ENCODE measurements at places on chromosomes 16 and 17. TPM values are rescaled to one million over a fixed set of nuclear protein-coding genes. Genes with fewer than 3 reads are reported as not detected.

OR1A1 gene
- total RNA-seq, result not detected

KRTAP3-1 gene
- total RNA-seq, result not detected

DNA sequence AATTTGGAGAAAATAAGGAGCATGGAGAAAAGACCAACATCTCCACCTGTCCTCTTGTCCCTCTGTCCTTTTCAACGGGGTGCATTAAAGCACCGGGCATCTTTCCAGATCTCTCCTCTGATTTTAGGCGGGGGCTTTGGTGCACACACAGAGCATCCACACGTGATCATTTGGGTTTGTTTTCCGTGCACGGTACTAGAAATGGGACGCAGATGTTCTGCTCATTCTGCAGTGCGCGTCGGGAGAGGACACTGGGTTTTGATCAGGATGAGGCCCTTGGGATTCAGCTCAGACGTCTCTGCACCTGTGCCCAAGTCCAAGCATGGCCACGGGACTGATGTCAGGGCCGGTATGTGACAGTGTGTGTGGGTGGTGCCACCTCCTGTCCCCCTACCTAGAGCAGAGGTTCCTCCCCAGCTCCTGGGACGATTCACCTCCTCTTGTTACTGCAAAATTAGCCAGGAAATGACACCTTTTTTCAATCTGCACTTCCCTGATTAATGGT lies 31.9 kb downstream of the PDIA2 start:
- no peak for DNase-seq

ALDH3A1 gene
- total RNA-seq, result not detected

GRCh38 chr17:75142236-75142971 lies 10.9 kb upstream of the NT5C start:
- no peak for DNase-seq

DNA sequence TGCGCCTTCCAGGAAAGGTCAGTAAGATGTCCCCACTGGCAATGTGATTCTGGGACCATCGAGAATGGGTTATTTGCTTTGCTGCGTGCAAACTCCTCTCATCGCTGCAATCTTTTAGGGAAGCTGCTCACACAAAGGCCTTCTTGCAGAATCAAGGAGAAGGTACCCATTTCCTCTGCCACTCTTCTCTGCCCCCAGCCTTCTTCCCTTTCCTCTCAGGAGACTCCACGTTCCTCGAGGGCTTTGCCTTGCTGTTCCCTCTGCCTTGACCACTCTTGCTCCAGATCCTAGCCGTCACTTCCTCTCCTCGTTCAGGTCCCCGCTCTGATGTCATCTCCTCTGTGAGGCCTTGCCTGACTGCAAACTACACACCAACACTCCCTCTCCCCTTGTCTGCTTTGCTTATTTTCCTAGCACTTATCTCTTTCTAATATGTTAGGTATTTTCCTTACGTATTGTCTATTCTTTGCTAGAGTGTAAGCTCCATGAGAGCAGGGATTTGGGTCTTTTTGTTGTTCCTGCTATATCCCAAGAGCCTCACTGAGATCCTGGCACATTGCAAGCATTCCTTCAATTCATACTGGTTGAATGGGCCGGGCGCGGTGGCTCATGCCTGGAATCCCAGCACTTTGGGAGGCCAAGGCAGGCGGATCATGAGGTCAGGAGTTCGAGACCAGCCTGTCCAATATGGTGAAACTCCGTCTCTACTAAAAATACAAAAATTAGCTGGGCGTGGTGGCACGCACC lies 5.3 kb upstream of the CRK start:
- DNase-seq, result no peak
